Hematopoietic multipotent progenitor cell treated with erythropoietin and hydrocortisone succinate and interleukin-3 and kit ligand, for 15 days (in vitro differentiated cells): ENCODE measurements at places on chromosomes 1 and 21.

GRCh38 chr1:190688096-190688495 lies 210.4 kb upstream of the BRINP3 start:
- no peak for DNase-seq

- peak; percentile 12 for DNase-seq
Measured at GRCh38 chr1:166166698-166167571, at the start of gene FAM78B. FAM78B (minus strand) TSS chr1:166167001; CDS start chr1:166166248, 753 bp downstream.

GRCh38 chr21:25907573-25908275 lies 173.0 kb downstream of the GABPA start:
- no peak for DNase-seq

DNA sequence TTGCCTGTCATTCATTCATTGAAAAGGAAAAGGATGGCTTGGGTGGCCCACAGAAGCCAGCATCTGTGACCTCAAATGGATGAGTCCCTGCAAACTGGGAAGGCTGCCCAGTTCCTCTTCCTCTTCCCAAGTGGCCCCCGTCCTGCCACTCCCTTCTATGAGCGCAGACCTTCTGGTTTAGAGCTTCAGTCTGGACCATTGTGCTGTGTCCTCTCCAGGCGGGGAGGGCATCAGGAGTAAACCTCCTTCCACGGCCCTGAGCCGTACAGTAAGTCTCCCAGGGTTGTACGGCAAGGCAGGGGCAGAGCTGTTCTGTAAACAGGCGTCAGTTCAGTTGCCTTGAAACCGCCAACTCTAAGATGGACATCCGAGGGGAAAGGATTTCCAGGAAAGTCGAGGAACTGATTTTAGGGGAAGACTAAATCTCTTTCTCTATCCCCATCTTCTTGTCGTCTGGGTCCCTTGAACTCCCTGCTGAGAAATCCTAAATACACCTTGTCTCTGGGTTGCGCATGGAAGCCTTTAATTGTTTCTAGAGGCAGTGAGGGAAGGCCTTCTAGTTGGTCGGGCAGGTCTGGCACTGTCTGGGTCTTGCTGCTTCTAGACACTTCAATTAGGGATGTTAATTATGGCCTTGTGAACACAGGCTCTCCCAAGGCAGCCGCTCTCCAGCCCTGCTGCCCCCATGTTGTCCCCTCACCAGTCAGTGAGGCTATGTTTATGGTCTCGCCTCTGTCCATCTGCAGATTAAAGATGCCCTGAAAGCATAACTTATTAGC lies 22.1 kb downstream of the SOX13 start:
- DNase-seq = no peak

- no peak for DNase-seq
Measured at GRCh38 chr1:69932760-69933159, 272.6 kb downstream of the LRRC40 start.

GRCh38 chr1:84803604-84804003 lies 89.4 kb downstream of the LPAR3 start:
- no peak for DNase-seq

- DNase-seq = no peak
Measured at GRCh38 chr1:99315305-99315704, 51.0 kb downstream of the PLPPR4 start.

DNA sequence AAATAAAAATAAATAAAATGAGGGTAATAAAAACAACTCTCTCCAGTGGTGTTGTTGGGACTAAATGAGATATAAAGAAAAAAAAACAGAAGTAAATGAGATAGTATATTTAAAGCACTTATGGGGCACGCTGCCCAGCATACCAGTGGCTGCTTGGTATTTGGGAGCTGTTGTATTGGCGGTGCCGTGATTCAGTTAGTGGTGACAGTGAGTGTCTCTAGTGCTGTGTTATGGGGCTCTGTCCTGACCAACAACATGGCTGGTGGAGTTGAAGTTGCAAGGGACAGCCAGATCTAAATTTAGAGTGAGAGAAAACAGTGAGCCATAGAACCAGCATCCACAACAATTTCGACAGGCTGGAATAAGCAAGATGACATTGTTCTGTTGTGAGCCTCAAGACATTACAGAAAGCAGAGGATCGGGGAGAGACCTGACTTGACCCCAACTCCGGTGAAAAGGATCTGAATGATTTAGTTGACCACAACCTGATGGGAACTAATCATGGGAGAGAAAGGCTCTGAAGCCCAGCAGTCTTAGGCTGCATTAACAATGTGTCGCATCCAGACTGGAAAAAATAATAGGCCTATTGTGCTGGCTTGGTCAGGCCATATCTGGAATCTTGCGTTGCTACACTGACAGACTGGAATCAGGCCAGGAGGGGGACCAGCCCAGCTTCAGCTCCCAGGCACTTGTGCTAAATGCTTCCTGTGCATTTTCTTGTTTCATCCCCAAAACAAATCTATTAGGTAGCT lies 2.4 kb upstream of the MFSD2A start:
- no peak for DNase-seq

DNA sequence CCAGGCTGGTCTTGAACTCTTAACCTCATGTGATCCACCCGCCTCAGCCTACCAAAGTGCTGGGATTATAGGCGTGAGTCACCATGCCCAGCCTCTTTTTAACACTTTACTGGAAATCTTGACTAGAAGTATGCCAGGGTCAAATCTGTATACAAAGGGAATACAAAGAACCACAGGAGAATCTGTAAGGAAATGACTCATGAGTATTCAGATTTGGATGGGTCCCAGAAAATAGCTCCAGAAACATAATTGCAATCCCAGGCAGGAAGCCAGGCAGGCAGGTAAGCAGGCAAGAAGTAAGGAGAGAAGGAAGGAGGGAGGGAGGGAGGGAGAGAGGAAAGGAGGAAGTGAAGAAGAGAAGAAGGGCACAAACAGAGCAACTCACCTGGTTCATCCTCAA lies 22.8 kb upstream of the TIAM1 start:
- no peak for DNase-seq

GRCh38 chr1:80305466-80305865 lies 1298.9 kb upstream of the ADGRL4 start:
- DNase-seq = no peak

DNA sequence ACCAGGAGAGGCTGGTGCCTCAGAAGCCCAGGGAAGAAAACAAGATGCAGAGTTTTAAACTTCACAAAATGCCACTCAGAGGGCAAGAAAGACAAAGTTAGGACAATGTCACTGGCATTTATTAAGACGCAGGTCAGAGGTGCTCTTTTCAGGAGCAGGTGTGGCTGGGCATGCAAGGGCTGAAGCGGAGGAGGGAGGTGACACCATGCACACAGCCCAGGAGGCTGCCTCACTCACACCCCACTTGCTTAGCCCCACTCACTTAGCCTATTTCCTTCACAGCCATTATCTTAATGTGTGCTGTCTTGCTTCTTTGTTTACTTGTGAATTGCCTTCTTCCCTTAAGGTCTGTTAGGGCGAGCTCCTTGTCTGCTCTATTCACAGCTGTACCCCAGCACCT lies 17.2 kb downstream of the HIVEP3 start:
- no peak for DNase-seq

DNA sequence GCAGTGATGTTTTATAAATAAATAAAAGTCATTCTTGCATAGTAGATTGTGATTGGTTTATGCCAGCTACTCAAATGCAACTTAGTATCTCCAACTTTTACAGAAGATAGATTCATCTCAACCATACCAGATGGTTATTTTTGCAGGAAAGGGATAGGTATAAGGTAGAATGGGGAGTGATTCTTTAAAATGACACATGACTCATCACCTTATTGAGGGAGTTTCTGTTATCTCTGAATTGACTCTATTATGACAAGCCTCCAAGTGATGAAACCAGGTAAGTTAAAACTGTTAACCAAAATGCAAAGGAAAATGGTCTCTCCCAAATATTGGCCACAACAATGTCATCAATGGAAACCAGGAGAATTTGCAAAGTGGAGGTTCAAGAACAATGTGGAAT lies 54.5 kb downstream of the PTPRC start:
- no peak for DNase-seq

DNA sequence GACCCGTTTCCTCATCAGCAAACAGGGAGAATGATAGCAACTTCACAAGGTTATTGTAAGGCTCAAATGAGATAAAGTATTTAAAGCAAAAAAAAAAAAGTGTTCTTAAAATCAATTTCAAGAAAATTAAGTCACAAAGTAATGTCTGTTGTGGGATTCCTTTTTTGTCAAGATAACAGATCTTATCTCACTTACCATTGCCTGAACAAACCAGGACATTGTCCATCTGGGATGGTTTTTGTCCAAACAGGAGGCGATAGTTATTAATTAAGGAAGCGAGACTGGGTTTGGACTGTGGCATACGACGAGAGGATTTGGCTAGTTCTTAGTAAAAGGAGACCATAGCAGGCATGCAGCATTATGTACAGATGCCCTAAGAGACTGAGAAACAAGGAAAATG lies 458.4 kb downstream of the SMYD3 start:
- no peak for DNase-seq

GRCh38 chr21:31957631-31958030 lies 84.8 kb downstream of the HUNK start:
- no peak for DNase-seq

- DNase-seq = no peak
Measured at GRCh38 chr1:47781171-47781959, 215.8 kb downstream of the TRABD2B start.

DNA sequence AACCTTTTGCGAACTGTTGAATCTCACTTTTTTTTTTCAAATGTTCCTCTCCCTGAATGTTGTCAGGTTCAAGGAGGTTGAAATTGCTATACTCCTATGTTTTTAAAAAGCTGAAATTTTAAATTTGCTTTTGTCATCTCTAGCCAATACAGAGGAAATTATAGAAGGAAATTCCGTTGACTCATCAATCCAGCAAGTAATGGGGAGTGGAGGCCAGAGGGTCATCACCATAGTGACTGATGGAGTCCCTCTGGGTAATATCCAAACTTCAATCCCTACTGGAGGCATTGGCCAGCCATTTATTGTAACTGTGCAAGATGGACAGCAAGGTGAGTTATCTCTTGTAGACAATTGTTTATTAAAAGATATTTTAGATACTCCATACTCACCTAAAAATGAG lies 36.3 kb downstream of the GABPB2 start:
- DNase-seq = no peak

DNA sequence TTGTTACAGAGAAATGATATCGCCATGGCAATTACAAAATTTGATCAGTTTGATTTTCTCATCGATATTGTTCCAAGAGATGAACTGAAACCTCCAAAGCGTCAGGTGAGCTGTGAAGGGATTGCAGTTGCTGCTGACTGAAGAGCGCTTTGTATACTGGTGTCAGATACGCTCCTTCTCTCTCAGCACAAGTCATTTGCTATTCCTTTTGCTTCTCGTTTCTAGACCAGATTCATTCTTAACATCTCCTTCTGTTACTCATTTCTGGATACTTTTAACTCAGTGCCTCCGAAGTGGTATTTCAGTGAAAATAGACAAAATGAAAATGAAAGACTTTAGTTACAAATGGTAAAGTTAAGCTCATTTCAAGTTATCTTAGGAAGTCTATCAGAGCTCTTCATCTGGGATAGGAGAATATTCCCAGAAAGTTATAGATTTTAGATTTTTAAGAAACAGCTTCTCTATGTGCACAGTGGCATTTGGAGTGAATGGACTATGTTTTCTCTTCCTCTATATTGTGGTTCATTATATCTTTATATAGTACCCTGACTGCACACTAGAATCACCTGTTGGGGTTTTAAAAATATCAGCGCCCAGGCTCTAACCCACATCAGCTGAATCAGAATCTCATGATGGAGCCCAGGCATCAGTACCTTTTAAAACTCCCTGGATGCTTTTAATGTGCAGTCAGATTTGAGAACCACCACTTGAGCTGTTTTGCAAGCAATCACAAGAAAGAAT lies 30.3 kb upstream of the KCNQ4 start:
- no peak for DNase-seq

DNA sequence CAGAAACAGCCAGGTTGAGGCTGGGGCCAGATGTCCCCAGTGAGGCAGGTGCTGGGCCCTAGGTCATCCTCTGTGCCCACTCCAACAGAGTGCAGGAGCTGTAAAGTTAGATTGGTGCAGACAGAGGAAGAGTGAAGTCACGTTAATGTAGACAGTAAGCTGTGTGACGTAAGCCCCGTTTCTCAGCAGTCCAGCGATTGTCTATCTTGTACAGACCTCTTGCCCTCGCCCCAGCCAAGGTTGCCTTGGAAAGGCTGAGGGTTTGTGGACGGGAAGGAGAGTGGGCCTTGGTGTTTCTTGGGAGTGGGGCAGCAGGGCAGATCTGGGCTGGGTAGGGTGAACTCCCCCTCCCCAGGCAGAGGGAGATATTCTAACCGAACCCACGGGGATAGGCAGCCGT lies 13.5 kb downstream of the FAAH start:
- DNase-seq = no peak

DNA sequence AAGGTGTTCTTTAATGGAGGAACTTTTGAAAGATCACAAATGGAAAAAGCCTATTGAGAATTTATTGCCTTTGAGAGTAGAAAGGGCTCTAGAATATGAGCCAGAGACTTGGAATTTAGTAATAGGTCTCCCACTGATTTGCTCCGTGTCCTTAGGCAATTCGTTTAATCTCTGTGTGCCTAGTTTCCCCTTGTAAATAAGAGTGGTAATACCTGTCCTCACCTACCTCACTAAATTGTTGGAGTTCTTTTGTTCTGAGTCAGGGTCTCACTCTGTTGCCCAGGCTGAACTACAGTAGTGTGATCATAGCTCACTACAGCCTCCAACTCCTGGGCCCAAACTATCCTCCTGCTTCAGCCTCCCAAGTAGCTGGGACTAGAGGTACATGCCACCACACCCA lies 15.0 kb upstream of the TEKT2 start:
- DNase-seq = no peak

- no peak for DNase-seq
Measured at GRCh38 chr1:33261344-33261743, 5.1 kb downstream of the ZNF362 start.

- DNase-seq = no peak
Measured at GRCh38 chr1:32336963-32337675, 1.1 kb upstream of the MARCKSL1 start.

- DNase-seq = no peak
Measured at GRCh38 chr1:172566196-172566997, 33.4 kb downstream of the SUCO start.

GRCh38 chr1:243433737-243434370 lies 178.0 kb downstream of the SDCCAG8 start:
- no peak for DNase-seq

DNA sequence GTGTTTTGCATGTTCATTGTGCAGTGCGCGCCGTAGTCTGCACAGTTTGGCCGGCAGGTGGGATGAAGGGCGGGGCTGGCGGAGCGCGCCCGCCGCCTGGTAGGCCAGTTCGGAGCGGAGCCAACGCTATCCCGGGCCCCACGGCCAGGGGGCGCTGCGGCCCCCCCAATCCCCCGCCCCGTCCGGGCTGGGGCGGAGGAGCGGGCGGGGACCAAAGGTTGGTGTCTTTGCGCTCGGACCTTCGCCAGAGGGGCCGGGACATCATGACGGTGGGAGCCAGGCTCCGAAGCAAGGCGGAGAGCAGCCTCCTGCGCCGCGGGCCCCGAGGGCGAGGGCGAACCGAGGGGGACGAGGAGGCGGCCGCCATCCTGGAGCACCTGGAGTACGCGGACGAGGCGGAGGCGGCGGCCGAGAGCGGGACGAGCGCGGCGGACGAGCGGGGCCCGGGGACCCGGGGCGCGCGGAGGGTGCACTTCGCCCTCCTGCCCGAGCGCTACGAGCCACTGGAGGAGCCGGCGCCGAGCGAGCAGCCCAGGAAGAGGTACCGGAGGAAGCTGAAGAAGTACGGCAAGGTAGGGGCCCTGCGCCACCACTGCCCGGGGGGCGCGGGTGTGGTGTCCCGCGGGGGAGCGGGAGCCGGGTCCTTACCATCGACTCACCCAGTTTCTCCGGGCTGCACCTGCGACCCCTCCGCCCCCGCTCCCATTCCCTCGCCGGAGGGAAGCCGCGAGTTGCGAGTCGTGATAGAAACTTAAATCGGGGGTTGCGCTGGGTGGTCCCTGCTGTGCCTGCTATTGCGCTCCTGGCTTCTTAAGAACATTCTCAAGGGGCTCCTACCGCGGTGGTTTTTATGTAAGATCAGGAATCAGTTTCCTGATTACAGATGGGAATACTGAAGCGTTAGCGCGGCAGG lies at the start of gene C1orf115:
C1orf115 (plus strand) TSS at position 224 of the 913 bp plus-strand sequence; CDS start at position 264, 40 bp downstream.
- DNase-seq = peak; percentile 29
